ENCODE measurements at places on chromosomes 2 and 18.

- no peak for DNase-seq
Measured at GRCh38 chr18:68766433-68766832, 31.4 kb upstream of the CCDC102B start.

- DNase-seq = no peak
Measured at GRCh38 chr2:33617401-33617800, 18.3 kb upstream of the FAM98A start.

DNA sequence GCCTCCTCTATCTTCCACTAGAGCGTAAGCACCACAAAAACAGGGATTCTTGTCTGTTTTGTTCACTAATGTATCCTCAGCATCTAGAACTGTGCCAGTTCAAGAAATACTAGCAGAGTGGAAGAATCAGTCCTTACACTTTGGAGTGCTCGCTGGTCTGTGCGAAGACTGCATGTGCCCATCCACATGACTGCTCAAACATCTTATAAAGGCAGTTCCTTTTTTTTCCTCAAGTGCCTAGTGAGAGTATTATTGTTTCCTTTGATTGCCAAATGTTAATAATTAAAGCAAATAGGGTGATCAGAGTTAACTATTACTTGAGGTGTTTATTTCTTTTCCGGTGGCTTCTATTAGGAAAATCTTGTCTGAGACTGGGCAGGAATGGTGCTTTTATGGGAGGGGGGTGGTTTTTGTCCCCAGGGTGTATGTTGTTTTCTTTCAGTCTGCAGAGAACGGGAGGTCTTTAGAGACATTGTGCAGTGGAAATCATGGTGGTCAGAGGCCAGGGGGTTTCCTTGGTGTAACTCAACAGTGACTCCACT is 45.6 kb upstream of the ITGB6 start:
- DNase-seq = no peak

DNA sequence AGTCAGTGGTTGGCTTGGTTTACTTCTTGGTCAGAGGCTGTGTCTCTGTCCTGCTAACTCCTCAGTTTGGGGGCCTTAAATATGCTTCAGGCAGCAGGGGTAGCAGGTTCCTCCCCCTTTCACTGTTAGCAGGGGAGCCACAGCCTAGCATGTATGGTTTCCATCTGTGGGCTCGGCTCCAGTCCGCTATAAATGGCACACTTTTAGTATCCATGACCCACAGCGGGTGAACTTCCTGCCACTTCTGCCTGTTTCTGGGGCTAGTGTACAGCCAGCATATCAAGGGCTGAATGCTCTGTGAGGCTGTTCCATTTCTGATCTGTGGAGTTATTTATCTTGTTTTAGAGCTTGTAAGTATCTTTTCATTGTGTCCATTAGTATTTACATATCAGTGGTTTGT is 58.3 kb downstream of the MRPL33 start:
- DNase-seq = no peak

DNA sequence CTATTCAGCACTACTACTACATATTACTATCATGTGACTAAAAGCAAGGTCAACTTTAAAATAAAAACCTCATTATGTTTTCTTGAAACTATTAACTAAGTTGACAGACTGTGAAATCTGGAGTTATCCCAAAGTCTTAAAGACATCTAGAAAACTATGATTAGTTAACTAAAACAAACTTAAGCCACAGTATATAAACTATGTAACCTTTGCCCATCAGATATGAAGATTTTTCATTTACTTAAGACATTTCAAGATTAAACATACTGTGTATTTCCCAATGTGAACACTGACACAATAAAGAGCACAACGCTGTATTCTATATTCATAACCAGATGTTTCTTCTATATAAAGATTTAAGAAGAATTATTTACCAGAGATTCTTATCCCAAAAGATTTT is 33.5 kb upstream of the CACNB4 start:
- DNase-seq = no peak
